ENCODE measurements at places on chromosomes 11 and 22.

DNA sequence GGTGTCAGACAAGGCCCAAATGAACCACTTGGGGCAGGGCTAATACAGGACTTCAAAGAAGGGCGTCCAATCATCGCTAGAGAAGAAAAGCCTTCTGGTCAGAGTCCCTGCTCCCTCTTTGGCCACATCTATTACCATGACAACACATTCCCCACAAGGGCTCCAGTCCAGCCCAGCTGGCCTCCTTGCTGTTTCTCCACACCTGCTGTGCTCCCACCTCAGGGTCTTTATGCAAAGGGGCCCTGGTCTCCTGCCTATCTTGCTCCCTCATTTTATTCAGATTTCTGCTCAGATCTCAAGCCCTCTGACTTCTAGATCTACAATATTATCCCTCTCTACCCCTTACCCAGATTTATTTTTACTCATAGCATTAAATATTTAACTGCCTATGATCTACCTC is 58.0 kb upstream of the KIRREL3 start:
- DNase-seq, result no peak

DNA sequence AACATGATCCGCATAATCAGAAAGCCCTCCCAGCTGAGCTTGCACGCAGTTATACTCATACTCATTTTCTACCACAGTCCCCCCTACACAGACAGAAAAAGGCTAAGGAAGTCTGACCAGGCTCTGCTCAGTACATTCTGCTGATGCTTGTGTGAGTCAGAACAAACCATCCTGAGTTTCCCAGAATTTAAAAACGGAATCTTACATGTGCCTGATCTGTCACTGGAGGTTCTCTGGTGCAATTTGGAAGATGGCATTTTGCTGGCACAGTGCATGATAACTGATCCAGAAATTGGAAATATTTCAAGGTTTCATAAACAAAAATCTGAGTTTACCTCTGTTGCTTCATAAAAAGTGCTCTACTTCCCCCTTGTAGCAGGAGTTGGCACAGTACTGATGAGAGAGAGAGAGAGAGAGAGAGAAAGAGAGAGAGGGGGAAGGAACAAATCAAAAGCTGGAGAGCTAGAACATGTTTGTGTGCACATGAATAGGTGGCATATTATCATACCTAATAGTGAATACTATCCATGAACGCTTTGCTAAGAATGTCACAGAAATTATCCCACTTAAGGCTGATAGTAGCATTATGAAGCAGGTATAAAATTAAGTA is 1085.3 kb downstream of the DLG2 start:
- no peak for DNase-seq

- no peak for DNase-seq
Observed at GRCh38 chr22:43042101-43042780, 27.3 kb upstream of the PACSIN2 start.

DNA sequence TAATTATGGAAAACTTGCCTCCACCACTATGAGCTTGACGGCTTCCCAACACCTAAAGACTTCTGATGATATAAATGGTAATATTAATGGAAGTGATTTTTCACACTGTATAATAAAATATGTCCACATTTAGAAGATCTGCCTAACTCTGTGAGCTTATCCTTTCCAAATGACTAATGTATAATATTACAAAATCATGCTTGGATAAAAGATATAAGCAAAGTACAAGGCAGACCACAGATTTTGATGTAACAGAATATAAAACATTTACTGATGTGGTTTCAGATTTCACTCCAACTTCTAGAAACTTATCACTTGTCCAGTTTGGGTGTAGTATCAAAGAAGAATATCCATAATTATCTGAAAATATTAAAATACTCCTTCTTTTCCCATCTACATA is 36.9 kb downstream of the GALNT18 start:
- peak; percentile 26 for DNase-seq

- no peak for DNase-seq
Observed at GRCh38 chr11:63590024-63590788, 24.0 kb downstream of the PLAAT3 start.

GRCh38 chr11:102518296-102519094 is 12.1 kb downstream of the MMP7 start:
- DNase-seq, result peak; percentile 94
